Motor neuron (in vitro differentiated cells): ENCODE measurements at places on chromosomes 5 and 9.

GRCh38 chr9:86573886-86574285 is 219.7 kb upstream of the TUT7 start:
- ATAC-seq = no peak

DNA sequence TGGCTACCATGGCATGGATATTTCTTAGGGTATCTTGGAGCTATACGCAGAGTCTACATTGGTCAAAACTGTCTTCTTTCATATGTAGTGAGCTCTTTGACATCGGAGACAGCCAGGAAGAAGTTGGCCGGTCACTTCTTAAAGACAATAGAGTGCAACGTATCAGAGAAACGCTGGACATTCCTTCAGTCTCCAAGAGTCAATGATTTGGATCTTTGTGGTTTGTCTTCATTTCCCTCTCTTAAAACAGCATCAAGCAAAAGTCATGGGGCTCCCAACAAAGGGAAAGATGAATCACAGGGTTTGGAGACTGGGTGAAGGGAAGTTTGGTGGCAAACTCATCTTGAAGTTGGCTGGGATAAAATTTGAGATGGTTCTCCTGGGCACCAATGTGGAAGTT is 320.1 kb downstream of the AGTPBP1 start:
- no peak for ATAC-seq

GRCh38 chr5:17269201-17269600 is 51.8 kb downstream of the BASP1 start:
- no peak for ATAC-seq

- ATAC-seq = no peak
Measured at GRCh38 chr5:150163547-150164059, 3.0 kb upstream of the CDX1 start.

- no peak for ATAC-seq
Measured at GRCh38 chr9:125141251-125141650, 2.1 kb downstream of the SCAI start.

DNA sequence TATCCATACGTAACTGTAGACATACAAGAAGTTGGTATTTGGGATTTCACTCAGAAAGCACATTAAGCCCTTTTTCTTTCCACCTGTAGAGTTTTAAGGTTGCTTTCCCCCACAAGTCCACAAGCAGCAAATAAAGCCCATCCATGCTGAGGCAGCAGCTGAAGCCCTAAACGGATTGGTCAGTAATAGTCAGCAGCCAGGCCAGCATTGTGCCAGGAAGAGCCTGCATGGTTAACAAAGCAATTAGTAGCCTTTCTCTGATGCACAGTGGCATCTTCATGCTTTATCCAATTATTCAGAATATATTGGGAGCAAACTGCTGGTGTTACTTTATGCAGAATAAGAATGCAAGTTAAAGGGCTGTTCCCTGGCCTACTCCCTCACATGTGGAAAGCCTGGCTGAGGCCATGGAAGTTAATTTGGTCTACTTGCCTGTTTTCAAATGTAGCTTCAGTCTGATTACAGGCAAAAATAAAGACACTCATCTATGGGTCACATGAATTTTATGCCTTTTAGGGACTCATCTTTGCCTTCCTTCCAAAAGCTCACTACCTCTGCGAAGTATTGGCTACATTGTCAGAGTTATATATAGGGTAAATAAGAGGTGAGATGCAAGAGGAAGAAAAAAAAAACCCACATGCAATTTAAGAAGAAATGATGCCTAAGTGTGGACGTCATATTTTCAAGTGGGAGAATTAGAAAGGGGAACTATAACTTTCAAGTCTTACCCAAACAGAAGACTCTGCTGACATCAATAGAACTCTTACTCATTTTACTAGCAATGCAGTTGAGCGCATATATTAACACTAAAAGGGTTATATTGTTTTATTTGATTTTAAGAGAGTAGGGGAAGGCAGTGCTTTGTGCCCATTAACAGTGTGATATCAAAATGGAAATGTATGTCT is 15.9 kb downstream of the EBF1 start:
- ATAC-seq = peak; percentile 100

GRCh38 chr5:101543780-101544179 is 640.7 kb upstream of the ST8SIA4 start:
- no peak for ATAC-seq

DNA sequence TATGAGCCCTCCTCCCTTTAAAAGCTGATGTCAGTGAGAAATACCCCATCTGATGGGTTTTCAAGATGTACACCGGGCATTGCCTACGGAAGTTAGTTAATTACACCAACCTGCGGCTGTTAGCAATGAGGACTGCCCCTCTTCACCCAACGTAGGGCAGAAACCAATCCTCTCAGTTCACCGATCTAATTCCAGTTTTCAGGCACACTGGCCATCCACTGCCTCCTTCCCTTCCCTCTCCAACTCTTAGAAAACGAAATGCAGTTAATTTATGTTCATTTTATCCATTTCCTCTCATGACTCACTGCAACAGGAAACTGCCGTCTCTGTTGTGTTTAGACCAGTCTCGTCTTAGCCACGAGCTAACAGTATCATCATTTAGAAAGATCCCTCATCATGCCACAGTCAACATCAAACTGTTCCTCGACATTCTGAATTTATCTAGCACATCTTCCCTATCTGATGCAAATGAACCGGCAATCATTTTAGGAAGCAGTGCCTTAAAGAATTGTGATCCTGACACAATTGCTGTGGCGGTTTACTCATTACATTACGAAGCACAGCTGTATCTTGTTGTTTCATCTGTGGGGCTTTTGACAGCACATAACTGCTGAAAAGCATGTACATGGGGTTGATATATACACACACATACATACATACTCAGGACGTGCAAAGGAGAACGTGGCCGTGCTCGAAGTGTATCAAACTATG is 168.6 kb downstream of the EFNA5 start:
- ATAC-seq = peak; percentile 59

DNA sequence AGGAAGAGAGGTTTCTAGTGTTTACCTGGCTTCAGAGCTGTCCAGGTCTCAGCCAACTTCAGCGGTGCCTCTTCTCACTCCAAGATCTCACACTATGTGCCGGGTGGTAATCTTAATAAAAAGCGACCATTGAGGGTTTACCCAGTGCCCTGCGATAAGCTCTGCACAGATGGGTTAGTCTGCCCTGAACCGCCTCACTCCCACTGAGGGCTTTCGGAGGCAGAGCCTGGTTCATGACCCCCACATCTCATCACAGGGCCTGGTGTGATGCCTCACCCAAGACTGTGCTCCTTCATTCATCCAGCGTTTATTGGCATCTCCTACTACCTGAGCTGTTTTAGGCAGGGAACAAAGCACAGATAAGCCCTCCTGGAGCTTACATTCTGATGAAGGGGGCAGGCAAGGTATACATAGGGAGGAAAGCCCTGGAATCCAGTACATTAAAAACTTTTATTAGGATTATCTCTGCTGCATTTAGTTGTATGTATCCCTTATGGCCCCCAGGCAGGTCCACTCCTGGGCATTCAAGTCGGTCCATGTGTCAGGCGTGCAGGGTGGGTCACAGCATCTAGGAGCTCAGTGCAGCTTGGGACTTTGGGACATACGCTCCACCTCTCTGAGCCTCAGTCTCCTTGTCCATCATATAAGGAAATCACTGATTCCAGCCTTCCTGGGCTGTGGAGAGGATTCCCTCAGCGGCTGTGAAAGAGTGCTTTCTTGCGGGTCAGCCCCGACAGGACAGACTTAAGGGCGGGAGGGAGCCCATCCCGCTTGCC is 613 bp upstream of the COL15A1 start:
- ATAC-seq = no peak

- ATAC-seq = no peak
Measured at GRCh38 chr5:173706700-173707099, 90.2 kb upstream of the BOD1 start.

DNA sequence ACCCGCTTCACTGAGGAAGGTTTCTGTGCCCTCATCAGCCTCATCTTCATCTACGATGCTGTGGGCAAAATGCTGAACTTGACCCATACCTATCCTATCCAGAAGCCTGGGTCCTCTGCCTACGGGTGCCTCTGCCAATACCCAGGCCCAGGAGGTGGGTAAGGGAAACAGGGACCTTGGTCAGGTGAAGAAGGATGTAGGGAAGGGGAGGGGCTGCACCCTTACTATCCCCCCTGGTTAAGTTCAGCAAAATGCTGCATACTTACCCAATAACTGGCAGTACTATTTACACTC is 4.4 kb downstream of the SLC4A9 start:
- no peak for ATAC-seq

DNA sequence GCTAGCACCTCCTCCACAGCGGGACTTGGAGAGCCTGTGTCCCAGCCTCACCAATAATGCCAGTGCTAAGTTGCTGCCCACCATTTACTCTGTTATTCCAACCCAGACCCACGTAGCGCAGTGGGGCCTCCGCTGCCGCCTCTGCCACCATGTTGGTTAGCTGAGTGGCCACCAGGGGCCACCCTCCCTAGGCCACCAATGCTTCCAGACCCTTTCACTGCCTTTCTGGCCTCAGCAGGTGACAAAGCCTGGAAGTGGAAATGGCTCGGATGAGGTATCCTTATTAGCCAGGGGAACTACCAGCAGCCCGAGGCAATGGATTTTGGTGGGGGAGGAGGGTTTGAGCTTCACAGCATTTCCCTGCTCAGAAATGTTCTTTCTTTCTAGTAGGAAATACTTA is 110.1 kb downstream of the OSTF1 start:
- ATAC-seq = no peak

DNA sequence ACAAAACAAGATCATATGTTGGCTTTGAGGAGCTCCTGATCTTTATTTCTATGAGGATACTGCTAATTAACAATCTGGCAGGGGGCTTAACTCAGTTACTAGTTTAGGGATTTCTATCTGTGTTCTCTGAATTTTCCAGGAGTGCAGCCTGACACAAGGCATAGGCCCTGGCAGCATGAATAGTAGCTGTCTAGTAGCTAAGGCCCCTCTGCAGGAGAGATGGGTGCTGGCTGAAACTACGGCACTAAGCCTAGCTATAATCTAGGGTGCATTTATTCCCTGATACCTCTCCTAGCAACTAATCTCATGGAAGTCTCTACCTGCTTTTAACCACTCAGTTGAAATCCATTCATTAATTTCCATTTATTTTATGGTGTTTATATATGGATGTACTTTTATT is 268.2 kb downstream of the TMEM232 start:
- ATAC-seq = no peak

GRCh38 chr5:102986074-102986473 is 133.9 kb downstream of the GIN1 start:
- no peak for ATAC-seq

GRCh38 chr5:117999939-118000549 is 988.3 kb downstream of the DTWD2 start:
- ATAC-seq = peak; percentile 20

DNA sequence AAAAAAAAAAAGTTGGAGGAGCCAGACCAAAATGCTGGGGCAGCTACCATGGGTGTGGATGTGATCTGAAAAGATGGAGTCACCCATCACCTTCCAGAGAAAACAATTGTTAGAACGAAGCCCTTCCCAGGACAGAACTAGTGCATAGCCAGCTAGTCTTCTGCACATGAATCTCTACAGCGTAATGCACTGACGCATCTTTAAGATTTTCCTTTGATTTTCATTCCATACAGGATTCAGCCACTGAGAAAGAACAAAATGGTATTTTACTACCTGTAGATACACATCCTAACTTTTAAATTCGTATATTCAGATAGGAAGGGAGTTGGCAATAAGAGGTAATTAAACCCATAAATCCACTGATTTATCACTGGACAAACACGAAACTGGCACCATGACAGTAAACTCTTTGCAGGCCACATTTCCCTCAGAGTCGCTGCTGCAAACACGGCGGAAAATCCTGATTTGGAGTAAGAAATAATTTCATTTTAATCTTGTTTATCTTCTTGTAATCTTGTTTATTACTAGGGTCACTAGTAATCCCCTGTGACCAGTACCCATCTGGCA is 206.6 kb downstream of the SPOCK1 start:
- no peak for ATAC-seq

DNA sequence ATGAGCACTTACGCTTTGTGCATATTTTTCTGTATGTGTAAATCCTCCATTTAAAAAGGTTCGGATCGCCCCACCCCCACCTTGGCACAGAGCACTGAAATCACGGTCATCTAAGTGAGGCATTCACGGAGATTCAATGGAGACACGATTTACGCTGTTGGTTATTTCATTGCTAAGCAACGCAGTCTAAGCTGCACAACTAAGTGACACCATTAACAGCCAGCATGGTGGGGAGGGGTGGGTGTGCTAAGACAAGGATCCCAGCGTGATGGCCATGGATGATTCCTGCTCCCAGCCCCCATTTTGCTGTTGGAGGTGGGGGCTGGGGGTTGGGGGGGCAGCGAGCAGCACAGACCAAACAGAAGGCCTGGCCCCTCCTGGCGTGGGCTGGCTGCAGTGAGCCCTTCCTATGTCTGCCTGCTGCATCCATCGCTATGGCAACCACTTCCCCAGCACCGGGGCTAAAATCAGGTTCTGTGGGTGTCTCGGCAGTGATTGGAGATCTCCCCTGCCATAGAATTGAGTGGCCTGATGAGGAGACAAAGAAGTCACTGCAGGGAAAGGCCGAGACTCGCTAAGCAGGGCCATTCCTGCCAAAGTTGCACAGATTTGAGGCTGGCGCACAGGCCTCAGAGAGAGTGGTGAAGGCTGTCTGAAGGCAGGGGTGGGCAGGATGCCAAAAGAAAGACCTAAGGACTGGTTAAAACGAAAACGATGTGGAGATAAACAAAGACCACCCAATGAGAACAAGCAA is 14.3 kb upstream of the MARCHF6 start:
- peak; percentile 90 for ATAC-seq

- no peak for ATAC-seq
Measured at GRCh38 chr5:124030043-124030491, 518.1 kb downstream of the CSNK1G3 start.

DNA sequence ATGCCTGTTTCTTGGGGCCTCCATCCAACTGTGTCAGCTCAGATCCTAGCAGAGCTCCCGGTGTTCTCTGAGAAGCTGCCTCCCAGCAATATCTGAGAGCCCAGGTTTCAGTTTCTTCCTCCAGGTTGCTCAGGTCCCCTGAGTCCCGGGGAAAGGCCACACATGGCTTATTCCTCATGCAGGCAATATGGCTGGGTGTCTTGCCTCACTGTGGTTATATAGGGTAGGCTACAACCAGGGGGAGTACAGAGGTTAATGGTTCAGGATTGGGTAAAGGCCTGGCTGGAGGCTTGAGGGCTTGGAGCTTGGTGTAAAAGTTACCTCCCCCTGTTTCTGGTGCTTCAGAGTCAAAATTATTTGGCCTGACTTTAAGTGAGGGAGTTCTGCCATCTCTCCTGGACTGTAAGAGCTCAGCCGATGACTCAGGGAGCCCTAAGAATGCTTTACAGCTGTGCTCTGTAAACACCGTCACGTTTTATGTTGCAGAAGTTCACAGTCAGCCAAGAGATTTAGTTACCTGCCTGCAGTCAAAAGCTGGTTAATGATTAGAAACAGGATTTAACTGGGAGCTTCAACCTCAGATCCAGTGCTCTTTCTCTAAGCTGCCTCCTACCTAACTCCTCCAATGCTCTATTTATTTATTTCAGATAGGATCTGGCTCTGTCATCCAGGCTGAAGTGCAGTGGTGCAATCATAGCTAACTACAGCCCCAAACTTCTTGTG is 24.3 kb upstream of the UBAP2 start:
- no peak for ATAC-seq

GRCh38 chr5:169828385-169828784 is 151.9 kb downstream of the INSYN2B start:
- ATAC-seq = no peak

- peak; percentile 77 for ATAC-seq
Measured at GRCh38 chr5:169753795-169754194, 116.7 kb downstream of the DOCK2 start.
